ENCODE measurements at places on chromosomes 6 and 20.

- DNase-seq = no peak
These were observed 94.3 kb upstream of the NKX2-2 start for GRCh38 chr20:21607971-21608725.

- no peak for DNase-seq
These were observed 283.6 kb downstream of the RNGTT start for GRCh38 chr6:88679841-88680240.

DNA sequence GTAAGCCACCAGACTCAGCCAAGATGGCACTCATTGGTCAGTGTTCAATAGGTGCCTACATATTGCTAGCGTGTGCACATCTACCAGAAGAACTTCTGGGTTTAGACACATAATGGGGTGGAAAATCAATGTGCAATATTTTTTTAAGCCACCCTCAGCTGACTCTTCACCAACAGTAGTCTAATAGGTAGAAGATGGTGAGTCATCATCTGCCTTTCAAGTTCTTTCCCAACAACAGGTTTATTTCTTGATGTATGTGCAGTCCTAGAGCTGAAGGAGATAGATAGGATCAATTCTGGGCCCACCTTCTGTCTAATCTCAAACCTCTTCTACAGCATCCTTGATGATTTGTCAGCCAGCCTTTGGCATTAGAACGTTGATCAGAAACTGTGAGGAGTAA is 41.3 kb downstream of the IRAK1BP1 start:
- no peak for DNase-seq

GRCh38 chr6:8245726-8246125 is 143.4 kb upstream of the EEF1E1 start:
- DNase-seq = no peak

- DNase-seq = no peak
These were observed 157.1 kb upstream of the SMLR1 start for GRCh38 chr6:130670142-130670541.

DNA sequence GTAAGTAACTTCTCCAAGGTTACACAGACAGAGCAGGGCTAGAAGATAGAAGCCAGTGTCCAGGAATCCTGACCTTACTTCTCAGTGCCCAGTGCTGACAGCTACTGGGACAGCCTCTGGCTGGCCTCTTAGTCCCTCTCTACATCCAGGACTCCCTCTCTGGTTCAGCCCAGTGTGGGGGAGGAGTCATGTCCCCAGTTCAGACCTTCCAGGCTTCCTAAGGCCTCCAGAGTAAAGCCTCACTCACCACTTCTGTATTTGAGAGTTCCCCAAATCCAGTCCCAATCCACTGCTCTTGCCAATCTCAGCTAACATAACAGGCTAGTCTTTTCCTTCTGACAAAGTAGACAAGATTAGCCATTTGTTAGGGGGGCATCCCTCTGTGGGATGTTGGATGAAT is 36.9 kb upstream of the EPB41L1 start:
- no peak for DNase-seq

DNA sequence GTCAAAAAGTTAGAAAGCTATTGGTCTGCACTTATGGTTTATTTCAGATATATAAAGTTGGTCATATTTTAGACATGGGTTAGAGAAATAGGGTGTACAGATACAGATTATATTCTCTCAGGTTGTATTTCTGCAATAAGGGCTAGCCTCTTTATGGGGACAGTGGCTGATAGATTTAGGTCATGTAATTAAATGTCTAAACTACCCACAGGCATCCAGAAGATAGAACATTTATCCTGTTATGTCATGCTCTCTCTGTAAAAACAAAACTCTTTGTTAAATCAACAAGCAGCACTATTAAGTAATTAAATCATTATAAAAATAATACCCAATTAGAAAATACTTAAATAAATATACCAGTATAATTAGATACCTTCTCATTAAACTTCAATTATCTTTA is 612.6 kb upstream of the CITED2 start:
- no peak for DNase-seq

DNA sequence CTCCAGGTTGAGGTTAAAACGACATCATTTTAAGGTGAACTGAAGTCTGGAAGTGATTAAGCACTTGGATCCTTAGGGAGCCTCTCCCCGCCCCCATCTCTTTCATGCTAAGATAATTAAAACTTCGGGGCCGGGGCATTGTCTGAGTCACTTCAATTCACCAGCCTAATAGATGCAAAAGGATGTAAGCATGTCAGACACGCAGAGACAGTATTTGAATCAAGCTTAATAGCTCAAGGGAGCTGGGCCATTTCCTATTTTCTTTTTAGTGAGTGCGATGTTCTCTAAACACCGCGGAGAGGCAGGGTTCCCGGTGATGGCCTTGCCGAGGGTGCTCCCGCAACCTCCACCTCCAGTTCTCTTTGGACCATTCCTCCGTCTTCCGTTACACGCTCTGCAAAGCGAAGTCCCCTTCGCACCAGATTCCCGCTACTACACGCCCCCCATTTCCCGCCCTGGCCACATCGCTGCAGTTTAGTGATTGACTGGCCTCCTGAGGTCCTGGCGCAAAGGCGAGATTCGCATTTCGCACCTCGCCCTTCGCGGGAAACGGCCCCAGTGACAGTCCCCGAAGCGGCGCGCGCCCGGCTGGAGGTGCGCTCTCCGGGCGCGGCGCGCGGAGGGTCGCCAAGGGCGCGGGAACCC is 516 bp upstream of the IRF4 start:
- DNase-seq = no peak

Measured in AG10803 (cell line).